ENCODE measurements at places on chromosomes 7 and 10.
A peak's percentile ranks its signal among the peaks of the same experiment; 100 is the strongest.

DNA sequence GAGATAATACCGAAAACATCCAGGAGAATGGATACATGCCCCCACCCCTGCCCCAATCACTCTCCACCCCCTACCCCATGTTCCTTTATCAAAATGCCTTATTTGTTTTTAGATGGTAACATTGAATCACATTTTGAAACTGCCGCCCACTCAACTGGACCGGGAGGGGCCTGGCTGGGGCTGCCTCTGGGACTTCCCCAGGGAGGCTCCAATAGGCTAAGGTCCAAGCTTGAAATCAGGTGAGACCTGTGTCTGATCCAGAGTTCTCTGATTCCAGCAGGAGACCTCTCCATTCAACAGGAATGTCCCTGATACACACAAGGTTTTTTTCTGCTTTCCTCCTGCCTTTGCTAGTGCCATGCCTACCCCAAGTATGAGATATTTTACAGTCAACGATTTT, 43.8 kb upstream of the ACSL5 start:
- peak; percentile 25 for DNase-seq

DNA sequence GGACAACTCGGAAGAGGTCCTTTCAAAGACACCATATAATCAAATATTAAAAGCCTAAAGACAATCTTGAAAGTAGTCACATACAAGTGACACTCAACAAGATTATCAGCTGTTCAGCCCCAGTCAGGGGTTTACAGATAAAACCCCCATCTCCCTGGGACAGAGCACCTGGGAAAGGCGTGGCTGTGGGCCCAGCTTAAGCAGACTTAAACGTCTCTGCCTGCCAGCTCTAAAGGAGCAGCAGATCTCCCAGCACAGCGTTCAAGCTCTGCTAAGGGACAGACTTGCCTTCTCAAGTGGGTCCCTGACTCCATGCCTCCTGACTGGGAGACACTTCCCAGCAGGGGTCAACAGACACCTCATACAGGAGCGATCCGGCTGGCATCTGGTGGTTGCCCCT, 18.0 kb downstream of the CDCA7L start:
- DNase-seq, result no peak

- DNase-seq, result no peak
Measured at GRCh38 chr7:89451911-89452310, 656.4 kb upstream of the TEX47 start.

- DNase-seq, result no peak
Measured at GRCh38 chr10:64468219-64468618, 947.0 kb downstream of the REEP3 start.

- DNase-seq, result no peak
Measured at GRCh38 chr10:77949167-77949566, 22.6 kb upstream of the DLG5 start.

- DNase-seq, result no peak
Measured at GRCh38 chr10:123538401-123539320, 127.5 kb upstream of the GPR26 start.
